Panc1 (cell line): ENCODE measurements at places on chromosomes 6 and 20. TPM values are rescaled to one million over a fixed set of nuclear protein-coding genes. Genes with fewer than 3 reads are reported as not detected.
A peak's percentile ranks its signal among the peaks of the same experiment; 100 is the strongest.

The FOXQ1 gene
- total RNA-seq, result 11.7 TPM

- DNase-seq, result no peak
- H3K36me3 ChIP-seq, result no peaks in the 10 kb centered on the region
- H3K27ac ChIP-seq, result no peak overlapping the region
- no peaks in the 10 kb centered on the region for H3K27me3 ChIP-seq
- H3K4me3 ChIP-seq, result no peak overlapping the region
Observed at GRCh38 chr6:55937261-55937947, 62.0 kb upstream of the BMP5 start.

GRCh38 chr20:37630166-37630565, 63.7 kb upstream of the CTNNBL1 start:
- DNase-seq, result no peak
- no peak overlapping the region for H3K4me3 ChIP-seq
- peaks cover 21% of the 10 kb centered on the region for H3K27me3 ChIP-seq
- H3K4me1 ChIP-seq, result no peaks in the 10 kb centered on the region

The CLPSL2 gene
- total RNA-seq, result 0.57 TPM

- no peaks in the 10 kb centered on the region for H3K36me3 ChIP-seq
- no peak for DNase-seq
- H3K4me3 ChIP-seq, result no peak overlapping the region
- no peaks in the 10 kb centered on the region for H3K27me3 ChIP-seq
Observed at GRCh38 chr20:44324343-44324742, 12.5 kb upstream of the R3HDML start.

The TMEM200A gene
- total RNA-seq, result 0.10 TPM

GRCh38 chr6:46948699-46949098, 27.0 kb upstream of the ADGRF5 start:
- H3K4me3 ChIP-seq, result no peak overlapping the region
- no peaks in the 10 kb centered on the region for H3K4me1 ChIP-seq
- no peaks in the 10 kb centered on the region for H3K36me3 ChIP-seq
- no peaks in the 10 kb centered on the region for H3K27me3 ChIP-seq
- DNase-seq, result no peak

The OR14J1 gene
- total RNA-seq, result not detected

GRCh38 chr6:161489626-161490306, 215.9 kb upstream of the AGPAT4 start:
- H3K27me3 ChIP-seq, result no peaks in the 10 kb centered on the region
- H3K4me1 ChIP-seq, result peaks cover 3% of the 10 kb centered on the region; the same call in 1 of the 2 replicates
- H3K27ac ChIP-seq, result no peak overlapping the region
- no peak overlapping the region for H3K4me3 ChIP-seq
- no peaks in the 10 kb centered on the region for H3K36me3 ChIP-seq

The PDYN gene
- not detected for total RNA-seq

DNA sequence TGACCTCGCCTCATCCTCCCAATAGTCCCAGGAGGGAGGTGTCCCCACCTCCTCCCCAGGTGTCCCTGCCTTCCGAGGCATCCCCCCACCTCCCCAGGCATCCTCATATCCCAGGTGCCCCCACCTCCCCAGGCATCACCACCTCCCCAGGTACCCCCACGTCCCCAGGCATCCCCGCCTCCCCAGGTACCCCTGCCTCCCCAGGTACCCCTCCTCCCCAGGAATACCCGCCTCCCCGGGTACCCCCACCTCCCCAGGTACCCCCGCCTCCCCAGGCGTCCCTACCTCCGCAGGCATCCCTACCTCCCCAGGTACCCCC, 198.9 kb downstream of the SYNDIG1 start:
- H3K4me3 ChIP-seq, result no peak overlapping the region
- H3K27ac ChIP-seq, result no peak overlapping the region
- no peaks in the 10 kb centered on the region for H3K27me3 ChIP-seq
- DNase-seq, result no peak

DNA sequence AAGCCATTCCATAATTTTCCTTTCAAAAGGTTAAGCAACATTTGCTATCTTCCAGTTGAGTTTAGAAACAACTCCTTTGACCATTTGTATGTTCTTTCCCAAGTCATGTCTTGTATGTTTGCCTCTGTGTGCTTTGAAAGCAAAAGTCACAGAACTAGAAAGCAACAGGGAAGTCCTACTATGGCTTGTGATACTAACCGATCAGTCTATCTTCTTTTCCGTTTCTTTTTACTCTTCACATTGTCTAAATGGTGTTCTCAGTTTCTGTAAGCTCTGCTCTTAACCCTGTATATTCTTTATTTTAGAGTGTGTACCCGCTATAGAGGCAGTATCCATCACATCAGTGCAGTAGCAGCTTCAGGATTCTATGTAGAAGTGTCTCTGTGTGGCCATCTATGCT, 32.9 kb downstream of the TMEM244 start:
- no peaks in the 10 kb centered on the region for H3K27me3 ChIP-seq
- no peaks in the 10 kb centered on the region for H3K36me3 ChIP-seq
- DNase-seq, result no peak
- H3K4me3 ChIP-seq, result no peak overlapping the region
- H3K27ac ChIP-seq, result no peak overlapping the region
- no peaks in the 10 kb centered on the region for H3K4me1 ChIP-seq

The ARMH2 gene
- total RNA-seq, result not detected

- H3K4me1 ChIP-seq, result peaks cover 15% of the 10 kb centered on the region
- H3K27ac ChIP-seq, result peak overlapping the region; percentile 85
- peak overlapping the region; percentile 65 for H3K4me3 ChIP-seq
- DNase-seq, result no peak
- H3K36me3 ChIP-seq, result no peaks in the 10 kb centered on the region
- no peaks in the 10 kb centered on the region for H3K27me3 ChIP-seq
Observed at GRCh38 chr6:142819603-142820337, 125.2 kb downstream of the HIVEP2 start.

DNA sequence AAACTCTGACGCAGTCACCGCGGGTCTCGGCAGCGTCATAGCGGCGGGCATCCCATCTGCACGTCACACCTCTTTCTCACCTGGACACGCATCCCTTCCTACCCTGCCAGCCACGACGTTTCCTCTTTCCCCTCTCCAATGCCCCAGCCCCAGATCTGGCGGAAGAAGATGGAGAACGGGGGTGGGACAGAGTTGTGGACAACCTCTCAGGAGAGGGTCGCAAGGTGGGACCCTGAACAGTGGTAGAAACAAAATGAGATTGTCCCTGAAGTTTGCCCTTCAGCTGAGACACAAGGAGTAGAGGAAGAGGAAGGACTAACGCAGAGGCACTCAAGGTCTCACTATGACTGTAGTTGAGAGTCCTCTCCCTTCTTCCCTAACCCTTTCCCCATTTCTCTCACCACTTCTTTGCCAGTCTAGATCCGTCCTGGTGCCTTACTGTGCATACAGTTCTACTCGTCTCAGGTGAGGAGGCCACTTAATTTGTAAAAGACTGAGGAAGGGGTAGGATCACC, 562 bp downstream of the TRIM39 start:
- H3K27ac ChIP-seq, result peak overlapping the region; percentile 94
- peaks cover 5% of the 10 kb centered on the region; the same call in 1 of the 2 replicates for H3K36me3 ChIP-seq
- H3K4me1 ChIP-seq, result peaks cover 16% of the 10 kb centered on the region
- DNase-seq, result no peak
- H3K4me3 ChIP-seq, result peak overlapping the region; percentile 92

- H3K36me3 ChIP-seq, result no peaks in the 10 kb centered on the region
- H3K4me1 ChIP-seq, result 0 out of 2 replicates have a peak, but pooled peaks cover 3% of the 10 kb centered on the region
- no peaks in the 10 kb centered on the region for H3K27me3 ChIP-seq
Observed at GRCh38 chr6:136225496-136225895, 24.6 kb downstream of the MTFR2 start.

The MUC22 gene
- not detected for total RNA-seq

The PLTP gene
- 17.7 TPM for total RNA-seq

The MCCD1 gene
- not detected for total RNA-seq

GRCh38 chr6:62808565-62809293, 402.5 kb upstream of the FKBP1C start:
- no peak overlapping the region for H3K27ac ChIP-seq
- no peak overlapping the region for H3K4me3 ChIP-seq
- no peaks in the 10 kb centered on the region for H3K27me3 ChIP-seq
- DNase-seq, result no peak

- no peak overlapping the region for H3K27ac ChIP-seq
- peaks cover 15% of the 10 kb centered on the region for H3K4me1 ChIP-seq
- no peaks in the 10 kb centered on the region for H3K36me3 ChIP-seq
- H3K27me3 ChIP-seq, result no peaks in the 10 kb centered on the region
- no peak overlapping the region for H3K4me3 ChIP-seq
- DNase-seq, result no peak
Observed at GRCh38 chr6:71482742-71483141, 194.1 kb downstream of the OGFRL1 start.

The WFDC12 gene
- total RNA-seq, result not detected

- no peak overlapping the region for H3K4me3 ChIP-seq
- no peak overlapping the region for H3K27ac ChIP-seq
- DNase-seq, result no peak
- H3K27me3 ChIP-seq, result peaks cover 7% of the 10 kb centered on the region
- no peaks in the 10 kb centered on the region for H3K36me3 ChIP-seq
Observed at GRCh38 chr20:63141531-63141930, 74.4 kb downstream of the YTHDF1 start.

DNA sequence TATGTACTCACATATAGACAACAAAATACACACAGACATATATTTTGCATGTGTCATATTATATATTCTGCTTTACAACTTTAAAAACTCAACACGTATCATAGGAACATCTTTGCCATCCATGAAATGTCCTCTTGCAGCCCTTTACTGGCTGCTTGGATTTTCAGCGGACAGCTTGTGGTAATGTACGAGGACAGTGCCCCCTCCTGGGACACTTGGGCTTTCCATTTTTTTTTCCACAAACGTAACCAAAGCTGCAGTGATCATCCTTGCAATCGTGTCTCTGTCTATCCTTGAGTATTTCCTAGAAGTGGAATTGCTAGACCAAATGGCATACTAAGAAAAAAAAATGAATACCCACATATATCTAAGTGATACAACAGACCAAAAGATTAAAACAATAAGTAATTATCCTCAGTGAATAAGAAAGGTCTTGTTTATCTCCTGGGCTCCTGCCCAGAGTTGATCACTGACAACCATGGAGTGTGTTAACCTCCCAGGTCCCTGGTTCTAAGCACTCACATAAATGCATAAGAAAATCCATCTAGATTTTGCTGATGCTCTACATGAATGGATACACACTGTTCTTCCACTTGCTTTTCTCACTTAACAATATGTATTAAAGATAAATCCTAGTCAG, 18.1 kb downstream of the BPI start:
- H3K4me1 ChIP-seq, result no peaks in the 10 kb centered on the region
- H3K27ac ChIP-seq, result no peak overlapping the region
- H3K27me3 ChIP-seq, result peaks cover 3% of the 10 kb centered on the region
- DNase-seq, result no peak
- H3K36me3 ChIP-seq, result no peaks in the 10 kb centered on the region
- no peak overlapping the region for H3K4me3 ChIP-seq
